Left colon (tissue), 2 donors: ENCODE measurements at places on chromosomes 12 and 14. TPM values are rescaled to one million over a fixed set of nuclear protein-coding genes. Genes with fewer than 3 reads are reported as not detected.
A peak's percentile ranks its signal among the peaks of the same experiment; 100 is the strongest.

GRCh38 chr14:32571995-32572866 lies 243.1 kb downstream of the AKAP6 start:
- peak; percentile 63 for DNase-seq

- no peak for DNase-seq
Observed at GRCh38 chr12:126157575-126157966, 1092.3 kb downstream of the AACS start.

DNA sequence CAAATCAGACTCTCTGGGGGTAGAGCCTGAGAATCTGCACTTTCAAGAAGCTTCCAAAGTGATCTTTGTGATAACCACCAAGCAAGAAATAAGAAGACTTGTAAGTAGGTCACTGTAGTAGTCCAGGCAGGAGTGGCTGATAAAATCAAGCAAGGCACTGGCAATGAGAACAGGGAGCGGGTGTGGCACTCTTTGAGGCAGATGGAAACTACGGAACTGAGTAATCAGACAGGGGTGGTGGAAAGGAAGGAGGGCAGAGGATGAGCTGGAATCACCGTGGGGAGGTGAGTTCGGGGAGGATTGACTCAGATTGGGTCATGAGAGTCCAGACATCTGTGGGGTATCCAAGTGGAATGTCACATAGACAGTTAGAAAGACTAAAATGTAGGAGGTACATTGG lies 44.4 kb upstream of the PLXNC1 start:
- no peak for DNase-seq

GRCh38 chr14:41960281-41960680 lies 353.6 kb downstream of the LRFN5 start:
- no peak for DNase-seq

DNA sequence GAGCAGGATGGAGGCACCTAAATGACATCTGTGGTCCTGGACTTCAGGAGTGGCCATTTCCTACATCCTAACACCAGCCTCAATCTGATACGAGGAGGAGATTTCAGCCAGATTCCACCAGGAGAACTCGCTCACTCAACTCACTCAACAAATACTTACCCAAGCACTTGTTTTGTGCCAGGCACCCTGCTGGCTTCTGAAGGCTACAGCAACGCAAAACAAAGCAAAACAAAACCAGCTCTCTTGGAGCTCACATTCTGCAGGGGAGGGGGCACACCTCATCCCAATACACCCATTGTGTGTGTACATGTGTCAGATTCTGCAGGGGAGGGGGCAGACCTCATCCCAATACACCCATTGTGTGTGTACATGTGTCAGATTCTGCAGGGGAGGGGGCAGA lies 144.8 kb downstream of the PIWIL1 start:
- DNase-seq, result no peak

GRCh38 chr12:87661786-87662377 lies 367.3 kb downstream of the C12orf50 start:
- no peak for DNase-seq

CLEC4A gene
- total RNA-seq, result 1.3 TPM

OR6C2 gene
- total RNA-seq, result not detected

B4GALNT3 gene
- 131 TPM for total RNA-seq

C3AR1 gene
- total RNA-seq, result 2.1 TPM

SPX gene
- not detected for total RNA-seq

ENO2 gene
- 10.9 TPM for total RNA-seq
